ENCODE measurements at places on chromosomes 2 and 18.

GRCh38 chr2:149383340-149383739 is 53.0 kb downstream of the LYPD6 start:
- H3K27ac ChIP-seq: no peak overlapping the region
- peaks cover 9% of the 10 kb centered on the region for H3K27me3 ChIP-seq
- no peaks in the 10 kb centered on the region for H3K36me3 ChIP-seq
- DNase-seq: no peak
- H3K4me1 ChIP-seq: no peaks in the 10 kb centered on the region
- H3K4me3 ChIP-seq: no peak overlapping the region

- H3K27ac ChIP-seq: no peak overlapping the region
- no peak overlapping the region for H3K4me3 ChIP-seq
- DNase-seq: no peak
- no peaks in the 10 kb centered on the region for H3K36me3 ChIP-seq
Observed at GRCh38 chr2:105522645-105523044, 123.8 kb upstream of the FHL2 start.

DNA sequence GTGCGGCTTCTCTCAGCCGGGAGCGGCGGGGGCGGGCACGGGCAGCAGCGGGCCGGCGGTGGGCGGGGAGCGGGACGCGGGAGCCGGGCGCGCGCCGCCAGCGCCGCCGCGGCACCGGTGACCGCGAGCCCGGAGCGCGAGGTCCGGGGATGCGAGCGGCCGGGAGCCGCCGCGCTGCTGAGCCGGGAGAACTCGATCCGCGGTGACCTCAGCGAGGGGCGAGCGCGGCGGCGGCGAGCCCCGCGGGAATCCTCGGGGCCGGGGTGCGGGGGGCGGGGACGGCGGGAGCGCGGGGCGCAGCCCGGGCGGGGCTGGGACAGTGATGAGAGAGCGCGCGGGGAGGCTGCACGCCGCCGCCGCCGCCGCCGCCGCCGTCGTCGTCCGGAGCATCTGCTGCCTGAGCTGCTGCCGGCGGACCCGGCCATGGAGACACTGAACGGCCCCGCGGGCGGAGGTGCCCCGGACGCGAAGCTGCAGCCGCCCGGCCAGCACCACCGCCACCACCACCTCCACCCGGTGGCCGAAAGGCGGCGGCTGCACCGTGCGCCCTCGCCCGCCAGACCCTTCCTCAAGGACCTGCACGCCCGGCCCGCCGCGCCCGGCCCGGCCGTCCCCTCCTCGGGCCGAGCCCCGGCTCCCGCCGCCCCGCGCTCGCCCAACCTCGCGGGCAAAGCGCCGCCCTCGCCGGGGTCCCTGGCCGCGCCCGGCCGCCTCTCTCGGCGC is at the start of gene MTCL1:
Gene MTCL1, plus strand, starts transcription at position 319 of the 723 bp plus-strand sequence. Its CDS starts 105 bp downstream, at position 424.
- H3K4me3 ChIP-seq: peak within 1 kb of the TSS; percentile 83
- DNase-seq: peak; percentile 48
- no peaks in the 10 kb centered on the region for H3K36me3 ChIP-seq
- H3K27me3 ChIP-seq: peaks cover 67% of the 10 kb centered on the region

DNA sequence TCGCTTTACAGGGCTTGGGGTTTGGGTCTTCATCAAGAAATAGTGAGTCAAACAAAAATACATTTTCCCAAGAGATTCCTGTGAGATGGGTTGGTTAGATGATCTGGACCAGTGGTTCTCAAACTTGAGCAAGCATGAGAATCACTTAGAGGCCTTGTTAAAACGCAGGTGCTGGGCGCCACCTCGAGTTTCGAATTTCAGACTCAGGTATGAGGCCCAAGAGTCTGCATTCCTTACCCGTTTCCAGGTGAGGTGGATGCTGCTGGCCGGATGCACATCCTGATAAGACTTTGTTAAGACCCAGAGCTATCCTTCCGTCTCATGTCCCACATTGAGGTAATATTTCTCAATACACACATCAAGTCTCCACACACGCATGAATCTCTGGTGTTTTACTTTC is 707.8 kb upstream of the SALL3 start:
- no peaks in the 10 kb centered on the region for H3K27me3 ChIP-seq
- no peak overlapping the region for H3K4me3 ChIP-seq
- H3K36me3 ChIP-seq: no peaks in the 10 kb centered on the region
- DNase-seq: no peak
- no peak overlapping the region for H3K27ac ChIP-seq
- H3K4me1 ChIP-seq: no peaks in the 10 kb centered on the region

DNA sequence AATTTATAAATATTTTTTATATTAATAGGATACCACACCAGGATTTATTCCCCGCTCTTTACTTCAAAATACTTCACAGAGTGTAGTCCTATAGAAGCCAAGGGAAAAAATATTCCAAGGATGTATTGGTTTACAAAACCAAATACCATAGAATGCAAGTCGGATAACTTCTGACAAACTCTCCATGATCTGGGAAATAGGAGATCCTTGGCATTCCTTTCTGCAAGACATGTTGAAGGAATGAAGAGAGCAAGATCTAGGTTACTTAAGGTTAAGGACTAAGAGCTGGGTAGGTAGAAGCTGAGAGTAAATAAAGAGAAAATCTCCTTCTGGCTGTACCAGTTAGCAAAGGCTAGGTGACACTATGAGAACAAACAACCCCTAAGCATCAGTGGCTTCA is 141.2 kb downstream of the LRATD1 start:
- no peak overlapping the region for H3K4me3 ChIP-seq
- H3K27ac ChIP-seq: no peak overlapping the region
- no peaks in the 10 kb centered on the region for H3K4me1 ChIP-seq
